ENCODE measurements at places on chromosomes 6 and 20.

- peak; percentile 93 for DNase-seq
Observed at GRCh38 chr6:127457456-127458064, 1.6 kb downstream of the KIAA0408 start.

- no peak for DNase-seq
Observed at GRCh38 chr6:37085198-37085597, 79.7 kb downstream of the FGD2 start.

- DNase-seq = peak; percentile 65
Observed at GRCh38 chr20:43748274-43748673, 21.5 kb upstream of the GTSF1L start.

DNA sequence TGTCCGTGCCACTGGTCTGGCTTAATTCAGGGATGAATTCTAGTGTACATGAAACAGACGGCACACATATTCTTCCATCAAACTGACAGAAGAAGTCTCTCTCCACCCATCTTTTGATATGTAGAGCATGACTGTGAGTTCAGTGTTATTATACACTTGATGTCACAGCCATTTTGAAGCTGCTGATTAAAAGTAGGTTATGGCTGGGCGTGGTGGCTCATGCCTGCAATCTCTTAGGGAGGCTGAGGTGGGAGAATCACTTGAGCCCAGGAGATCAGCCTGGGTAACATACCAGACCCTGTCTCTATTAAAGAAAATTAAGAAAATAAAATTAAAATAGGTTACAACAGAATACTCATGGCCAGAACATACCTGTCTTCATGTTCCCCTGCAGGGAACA lies 20.7 kb downstream of the C6orf15 start:
- DNase-seq = no peak

DNA sequence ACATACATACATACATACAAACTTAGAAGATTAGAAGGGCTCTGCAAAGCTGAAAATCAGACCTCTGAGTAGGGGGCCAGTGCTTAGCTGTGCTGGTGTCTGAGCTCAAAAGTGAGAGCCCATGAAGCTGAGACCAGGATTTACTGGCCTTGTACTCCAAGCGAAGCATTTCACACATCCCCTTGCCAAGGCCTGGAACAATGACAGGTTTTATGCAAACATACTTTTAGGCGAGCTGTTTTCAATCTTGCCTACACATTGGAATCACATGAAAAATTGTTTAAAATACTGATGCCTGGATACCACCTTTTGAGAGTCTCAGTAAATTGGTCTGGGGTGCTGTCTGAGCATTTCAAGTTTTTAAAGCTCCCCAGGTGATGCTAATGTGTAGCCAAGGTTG lies 80.9 kb upstream of the SRSF6 start:
- DNase-seq = no peak

GRCh38 chr6:9984607-9985006 lies 430.3 kb downstream of the TFAP2A start:
- DNase-seq = no peak

DNA sequence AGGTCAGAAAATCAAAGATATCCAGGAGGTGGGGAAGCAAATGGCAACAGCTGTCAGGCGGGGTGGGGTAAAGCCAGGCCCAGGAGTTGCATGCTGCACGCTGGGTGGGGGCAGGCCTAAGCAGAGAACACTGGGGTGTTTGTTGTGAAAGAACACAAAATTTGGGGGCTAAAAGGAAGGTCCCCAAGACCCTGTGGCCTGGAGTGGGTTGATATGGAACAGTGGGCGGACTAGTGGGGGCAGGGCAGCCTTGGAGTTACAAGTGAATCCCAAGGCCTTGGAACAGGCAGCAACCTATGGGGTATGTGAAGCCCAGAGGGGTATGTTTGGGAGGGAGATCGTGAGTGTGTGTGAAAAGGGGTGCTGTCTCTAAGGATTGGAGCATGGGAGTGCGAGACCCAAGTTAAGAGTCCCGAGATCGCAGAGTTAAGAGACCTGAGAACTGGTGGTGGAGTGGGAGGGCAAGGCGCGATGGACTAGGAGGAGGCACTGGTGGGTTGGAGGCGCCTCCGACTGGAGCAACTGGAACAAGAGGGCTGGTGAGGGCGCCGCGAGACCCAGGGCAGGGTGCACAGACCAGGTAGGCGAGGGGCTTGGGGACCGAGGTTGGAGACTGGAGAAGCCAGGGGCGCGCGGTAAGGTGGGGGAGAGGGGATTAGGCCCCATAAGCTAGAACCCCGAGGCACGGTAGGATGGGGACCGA lies 658 bp downstream of the CUL7 start:
- peak; percentile 30 for DNase-seq

GRCh38 chr6:112178846-112179245 lies 75.5 kb downstream of the LAMA4 start:
- DNase-seq = no peak

GRCh38 chr6:146679386-146679785 lies 80.6 kb downstream of the ADGB start:
- DNase-seq = no peak

DNA sequence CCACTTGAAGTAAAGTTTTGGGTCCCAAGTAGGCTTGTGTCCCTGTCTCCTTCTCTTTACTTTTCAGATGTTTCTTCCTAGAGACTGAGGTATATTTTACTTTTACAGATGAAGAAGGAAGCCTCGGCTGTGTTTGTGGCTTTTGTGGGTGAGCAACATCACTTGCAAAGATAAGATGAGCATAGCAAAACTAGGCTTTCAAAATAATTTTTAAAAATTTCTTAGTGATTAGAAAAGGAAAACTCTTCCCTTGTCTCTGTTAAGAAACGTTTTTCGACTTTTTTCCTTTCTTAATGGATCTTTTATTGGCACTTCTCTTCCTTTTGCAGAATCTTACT lies 7.6 kb downstream of the PTPN1 start:
- DNase-seq = no peak

- no peak for DNase-seq
Observed at GRCh38 chr20:3092611-3093379, 8.3 kb upstream of the AVP start.

Data from fibroblast of pulmonary artery (primary cell).